ENCODE measurements at places on chromosomes 16 and 17.

DNA sequence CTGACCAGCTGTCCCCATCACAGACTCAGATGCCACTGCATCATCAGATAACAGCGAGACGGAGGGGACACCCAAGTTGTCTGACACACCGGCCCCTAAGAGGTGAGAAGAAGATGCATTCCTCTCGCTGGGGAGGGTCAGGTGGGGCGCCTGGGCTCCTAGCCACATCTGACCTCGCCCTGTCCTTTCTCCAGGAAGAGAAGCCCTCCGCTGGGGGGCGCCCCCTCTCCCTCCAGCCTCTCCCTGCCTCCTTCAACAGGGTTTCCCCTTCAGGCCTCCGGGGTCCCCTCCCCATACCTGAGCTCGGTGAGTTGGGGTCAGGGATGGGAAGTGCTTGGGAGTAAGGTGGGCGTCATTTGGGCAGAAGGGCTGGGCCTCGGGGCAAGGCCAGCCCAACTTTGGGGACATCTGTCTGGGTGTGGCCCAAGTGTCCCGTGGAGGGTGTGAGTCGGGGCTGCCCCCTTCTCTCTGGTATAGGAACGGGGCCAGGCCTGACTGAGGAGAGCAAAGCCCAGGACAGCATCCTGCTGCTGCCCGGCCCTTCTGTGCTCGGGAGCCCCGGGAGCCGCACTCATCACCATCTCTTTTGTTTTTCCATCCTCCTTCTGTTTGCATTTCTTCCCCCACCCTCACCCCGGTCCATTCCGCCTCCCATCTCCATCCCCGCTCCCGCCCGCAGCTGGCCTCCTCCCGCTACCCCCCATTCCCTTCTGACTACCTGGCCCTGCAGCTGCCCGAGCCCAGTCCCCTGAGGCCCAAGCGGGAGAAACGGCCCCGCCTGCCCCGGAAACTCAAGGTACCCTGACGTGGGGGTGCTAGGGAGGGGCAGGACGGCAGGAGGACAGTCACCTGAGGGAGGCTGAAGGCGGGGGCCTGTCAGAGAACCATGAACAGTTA is 4.9 kb downstream of the INO80E start:
- DNase-seq: no peak

GRCh38 chr17:40536295-40537171 is 28.7 kb downstream of the CCR7 start:
- DNase-seq: no peak

DNA sequence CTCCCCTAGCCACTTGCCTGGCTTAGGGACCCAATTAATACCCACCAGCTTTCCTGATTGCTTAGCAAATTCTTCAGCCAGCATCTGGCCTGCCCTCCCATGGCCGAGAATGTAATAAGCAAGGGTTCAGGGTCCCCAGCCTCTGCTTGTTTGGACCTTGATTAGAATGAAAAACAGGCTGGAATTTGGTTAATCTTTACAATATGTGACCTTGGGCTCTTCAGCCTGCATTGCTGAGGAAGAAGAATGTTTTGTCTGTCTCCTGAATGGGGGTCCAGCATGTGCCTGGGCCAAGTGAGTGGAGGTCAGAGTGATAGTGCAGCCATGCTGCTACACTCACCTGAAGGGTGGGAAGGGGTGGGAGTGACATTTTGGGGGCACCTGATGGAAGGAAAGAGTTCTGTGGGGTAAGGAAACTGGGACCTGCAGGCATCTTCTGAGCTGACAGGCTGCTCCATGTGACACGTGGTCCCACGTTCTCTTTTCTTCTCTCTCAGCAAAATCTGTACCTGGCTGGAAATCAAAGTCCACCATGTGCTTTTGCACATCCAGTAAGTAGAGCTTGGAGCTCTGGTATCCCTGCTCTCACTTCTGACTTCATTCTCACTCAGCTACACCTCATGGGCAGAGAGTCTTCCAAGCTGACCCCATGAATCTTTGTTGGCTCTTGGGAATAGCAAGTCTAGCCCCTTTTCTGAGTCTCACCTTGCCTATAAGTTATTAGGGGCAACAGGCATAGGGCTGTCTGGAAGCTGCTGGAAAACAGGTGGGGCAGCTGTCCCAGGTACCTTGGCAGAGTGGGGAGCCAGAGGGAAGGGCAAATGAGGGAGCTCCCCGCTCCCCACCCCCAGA is 5.3 kb downstream of the TMEM106A start:
- no peak for DNase-seq

DNA sequence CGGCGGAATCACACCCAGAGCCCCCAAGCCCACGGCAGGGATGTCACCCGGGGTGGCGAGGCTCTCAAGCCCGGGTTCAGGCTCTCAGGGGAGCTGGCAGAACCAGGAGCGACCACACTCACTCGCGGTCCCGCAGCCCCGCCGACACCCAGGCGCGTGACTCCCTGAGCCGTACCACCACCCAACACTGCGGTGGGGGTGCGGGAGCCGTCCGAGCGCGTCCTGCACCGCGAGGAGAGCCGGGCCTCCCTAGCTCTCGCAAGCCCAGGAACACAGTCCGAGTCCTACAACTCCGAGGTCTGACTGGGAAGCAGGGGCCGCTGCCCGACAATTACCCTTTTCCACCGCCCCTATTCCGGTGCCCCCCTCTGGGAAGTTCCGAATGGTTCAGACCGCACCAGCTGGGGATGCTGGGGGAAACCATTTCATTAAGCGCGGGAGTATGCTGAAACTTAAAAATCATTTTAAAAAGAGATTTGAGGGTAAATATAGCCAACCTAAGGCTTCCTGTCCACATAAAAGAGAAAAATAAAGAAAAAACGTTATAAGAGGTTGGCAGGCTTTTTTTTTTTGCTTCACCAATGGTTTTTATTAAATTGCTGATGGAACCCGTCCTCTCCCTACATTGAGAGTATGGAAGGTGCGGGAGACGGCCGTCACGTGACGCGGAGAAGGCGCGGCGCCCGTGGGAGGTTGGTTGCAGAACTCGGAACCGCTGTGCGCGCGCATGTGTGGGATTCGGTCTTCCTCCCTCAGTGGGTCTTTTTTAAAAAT is at the start of gene FLCN:
TSS of gene FLCN (minus strand) at position 143 of the 774 bp plus-strand sequence. CDS start 9,031 bp downstream, outside the sequence.
- DNase-seq: peak; percentile 94

- DNase-seq: peak; percentile 89
Measured at GRCh38 chr16:8173111-8173644, 417.1 kb downstream of the TMEM114 start.

- DNase-seq: peak; percentile 6
Measured at GRCh38 chr17:41338961-41339485, 11.6 kb downstream of the KRT33A start.

GRCh38 chr17:44210342-44211192 is 8.9 kb downstream of the UBTF start:
- DNase-seq: peak; percentile 96

DNA sequence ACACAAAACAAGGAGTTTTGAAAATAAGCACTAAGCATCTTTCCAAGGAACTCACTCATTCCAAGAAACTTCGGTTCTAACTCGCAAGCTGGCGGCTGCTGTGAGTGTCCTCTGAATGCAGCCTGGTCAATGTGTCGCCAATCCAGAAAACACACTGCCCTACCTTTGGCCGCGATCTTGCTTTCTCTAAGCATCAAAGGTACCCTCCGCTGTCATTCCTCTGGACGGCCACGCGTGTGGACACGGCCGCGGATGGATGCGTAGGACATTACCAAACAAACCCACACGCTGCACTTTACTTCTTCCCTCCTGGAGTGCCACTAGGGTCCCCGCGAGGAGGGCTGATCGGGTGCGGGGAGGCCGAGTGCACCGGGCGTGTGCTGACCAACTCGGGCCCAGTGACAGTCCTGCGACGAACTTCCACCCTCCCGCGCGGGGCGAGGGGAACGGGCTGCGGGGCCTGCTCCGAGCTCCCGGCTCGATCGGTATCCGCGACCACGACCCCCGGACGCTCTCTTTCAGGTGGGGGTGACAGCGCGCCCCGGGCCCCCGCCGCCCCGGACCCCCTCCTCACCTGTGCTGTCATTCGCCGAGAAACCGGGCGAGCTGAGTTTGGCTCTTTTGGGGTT is 1.1 kb downstream of the CREBBP start:
- DNase-seq: peak; percentile 47

DNA sequence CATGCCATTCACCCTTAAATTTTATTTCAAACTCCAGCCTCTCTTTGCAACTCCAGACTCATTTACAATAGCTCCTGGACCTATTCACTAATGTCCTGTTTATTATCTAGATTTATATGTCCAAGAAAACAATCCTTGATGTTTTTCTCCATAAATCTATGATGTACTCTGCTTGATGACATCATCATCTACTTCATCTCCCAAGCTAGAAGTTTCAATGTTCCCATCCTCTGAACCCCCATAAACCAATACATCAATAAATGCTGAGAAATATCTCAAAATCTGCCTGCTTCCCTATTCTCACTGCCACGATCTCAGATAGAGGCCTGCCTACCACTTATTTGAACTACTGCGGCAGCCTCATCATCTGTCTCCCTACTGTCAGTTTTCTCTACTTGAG is 4.2 kb downstream of the CEP112 start:
- no peak for DNase-seq

- no peak for DNase-seq
Measured at GRCh38 chr17:39365242-39365641, 36.2 kb downstream of the FBXL20 start.

GRCh38 chr16:66267292-66268014 is 99.0 kb upstream of the CDH5 start:
- no peak for DNase-seq

GRCh38 chr16:31009120-31009519 is 1.3 kb downstream of the STX1B start:
- DNase-seq: no peak

- DNase-seq: no peak
Measured at GRCh38 chr17:17220529-17220928, 14.4 kb upstream of the PLD6 start.

DNA sequence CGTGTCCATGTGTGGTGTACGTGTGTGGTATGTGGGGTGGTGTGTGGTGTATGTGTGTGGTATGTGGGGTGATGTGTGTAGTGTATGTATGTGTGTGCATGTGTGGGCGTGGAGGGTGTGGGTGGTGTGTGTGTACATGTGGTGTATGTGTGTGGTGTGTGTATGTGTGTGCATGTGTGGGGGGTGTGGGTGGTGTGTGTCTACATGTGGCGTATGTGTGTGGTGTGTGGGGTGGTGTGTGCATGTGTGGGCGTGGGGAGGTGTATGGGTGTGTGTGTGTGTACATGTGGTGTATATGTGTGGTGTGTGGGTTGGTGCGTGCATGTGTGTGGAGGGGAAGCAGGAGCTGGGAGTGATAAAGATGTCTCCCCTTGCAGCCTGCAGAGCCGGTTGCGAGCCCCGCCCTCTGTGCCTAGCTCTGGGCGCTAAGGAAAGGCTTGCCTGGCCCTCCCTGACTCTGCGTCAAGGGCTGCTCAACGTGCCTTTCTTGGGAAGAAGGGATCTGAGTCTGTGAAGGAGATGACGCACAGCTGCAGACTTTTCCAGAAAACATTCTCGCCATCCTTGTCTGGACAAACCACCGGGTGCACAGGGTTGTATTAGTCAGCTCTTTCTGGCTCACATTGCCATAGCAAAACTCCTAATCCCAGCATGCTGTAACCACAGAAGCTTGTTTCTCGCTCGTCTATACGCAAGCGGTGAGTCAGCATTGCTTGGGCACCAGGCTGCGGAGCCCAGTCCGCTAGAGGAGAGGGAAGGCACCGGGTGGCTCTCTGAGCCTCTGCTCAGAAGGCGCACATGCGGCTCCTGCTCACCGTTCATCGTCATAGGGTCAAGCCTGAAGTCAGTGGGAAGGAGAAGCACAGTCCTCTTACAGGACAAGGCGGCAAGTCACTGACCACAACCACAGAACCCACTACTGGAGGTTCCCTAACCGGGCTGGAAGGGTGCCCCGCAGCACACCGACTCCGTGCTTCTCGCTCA is 2.0 kb upstream of the CD300H start:
- DNase-seq: peak; percentile 91

DNA sequence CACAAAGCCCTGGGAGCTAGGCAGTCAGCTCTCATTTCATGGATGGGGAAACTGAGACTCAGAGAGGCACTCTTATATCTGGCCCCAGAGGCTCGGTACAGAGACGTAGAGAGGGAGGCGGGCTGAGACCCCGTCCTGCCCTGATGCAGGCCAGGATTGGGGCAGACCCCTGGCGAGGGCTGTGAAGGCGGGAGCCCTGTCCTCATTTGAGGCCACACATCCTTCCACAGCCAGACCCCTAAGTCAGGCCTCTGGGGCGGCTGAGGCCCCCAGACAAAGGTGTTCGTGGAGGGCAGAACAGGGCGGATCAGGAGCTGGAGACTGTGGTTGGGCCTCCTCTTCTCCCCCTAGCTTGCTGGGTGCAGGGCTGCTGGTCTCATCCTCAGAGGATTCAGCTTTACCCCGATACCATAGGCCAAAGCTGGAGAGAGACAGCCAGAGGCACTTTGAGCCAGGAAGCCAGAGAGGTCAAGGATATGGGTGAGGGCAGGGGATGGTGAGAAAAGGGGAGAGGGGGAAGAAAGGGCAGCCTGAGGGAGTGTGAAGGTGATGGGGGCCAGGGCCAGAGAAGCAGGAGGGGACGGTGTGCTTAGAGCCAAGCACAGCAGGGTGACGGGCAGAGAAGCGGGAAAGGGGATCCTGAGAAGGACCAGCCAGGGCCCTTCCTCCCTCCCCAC is 805 bp upstream of the SCARF1 start:
- DNase-seq: no peak

DNA sequence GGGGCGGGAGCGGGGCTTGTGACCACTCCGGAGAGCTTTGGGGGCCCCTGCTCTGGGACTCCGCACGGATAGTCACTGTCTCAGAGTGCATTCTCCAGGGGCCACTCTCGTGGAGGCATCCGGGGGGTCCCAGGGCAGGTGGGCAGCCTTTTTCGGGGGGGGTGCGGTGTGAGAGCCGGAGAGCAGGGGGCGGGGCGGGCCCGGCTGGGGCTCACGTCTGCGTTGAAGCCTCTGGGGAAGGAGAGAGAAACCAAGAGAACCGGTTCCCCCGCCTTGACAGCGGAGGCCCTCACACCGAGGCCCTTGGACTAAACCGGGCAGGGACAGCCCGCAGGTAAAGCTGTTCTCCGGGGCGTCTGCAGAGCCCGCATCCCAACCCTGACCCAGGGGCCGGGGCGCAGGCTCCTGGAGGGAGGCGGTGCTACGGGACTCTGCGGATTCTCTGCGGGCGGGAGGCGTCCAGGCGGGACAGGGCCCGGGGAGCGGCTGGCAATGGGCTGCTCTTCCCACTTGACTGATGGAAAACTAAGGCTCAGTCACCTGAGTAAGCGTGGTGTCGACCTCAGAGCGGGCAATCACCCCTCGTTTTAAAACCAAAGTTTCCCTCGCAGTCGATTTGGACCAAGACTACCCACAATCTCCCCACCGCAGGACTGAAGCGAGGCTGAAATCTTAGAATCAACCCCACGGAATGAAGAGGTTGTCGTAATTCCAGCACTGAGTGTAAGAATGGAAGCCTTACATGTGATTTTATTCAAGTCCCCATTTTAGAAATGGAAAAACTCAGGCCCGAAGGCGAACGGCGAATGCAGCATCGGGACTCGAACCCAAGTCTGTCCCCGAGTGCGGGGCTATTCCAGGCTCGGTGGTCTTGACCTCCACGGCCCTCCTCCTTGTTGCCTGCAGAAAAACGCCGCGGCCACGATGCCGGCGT is 49.6 kb upstream of the AMZ2 start:
- DNase-seq: no peak

GRCh38 chr17:16013943-16014407 is 14.4 kb downstream of the TTC19 start:
- no peak for DNase-seq

- no peak for DNase-seq
Measured at GRCh38 chr17:49130891-49131290, 1.7 kb upstream of the B4GALNT2 start.
